ENCODE measurements at places on chromosomes 6 and 20. TPM values are rescaled to one million over a fixed set of nuclear protein-coding genes. Genes with fewer than 3 reads are reported as not detected.
A peak's percentile ranks its signal among the peaks of the same experiment; 100 is the strongest.

Gene TRMT6
- total RNA-seq: 19.3 TPM

Gene NRSN1
- not detected for total RNA-seq

DNA sequence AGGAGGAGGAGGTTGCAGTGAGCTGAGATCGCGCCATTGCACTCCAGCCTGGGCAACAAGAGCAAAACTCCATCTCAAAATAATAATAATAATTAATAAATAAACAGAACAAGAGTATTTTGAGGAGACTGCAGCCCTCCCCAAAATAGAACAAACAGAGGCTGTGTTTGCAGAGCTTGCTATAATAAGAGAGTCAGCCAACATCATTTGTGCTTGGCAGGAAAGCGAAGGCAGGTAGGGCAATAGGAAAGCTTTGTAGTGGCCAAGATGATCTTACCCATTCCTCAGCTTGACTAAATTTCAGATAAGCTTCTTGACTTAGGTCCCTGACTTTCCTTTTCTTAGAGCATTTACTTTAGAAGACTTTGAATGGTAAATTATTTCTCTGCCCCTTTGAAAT, 6.7 kb downstream of the C6orf141 start:
- H3K27me3 ChIP-seq: no peaks in the 10 kb centered on the region
- no peak overlapping the region for H3K4me3 ChIP-seq
- no peak for DNase-seq
- H3K36me3 ChIP-seq: no peaks in the 10 kb centered on the region
- H3K4me1 ChIP-seq: no peaks in the 10 kb centered on the region

DNA sequence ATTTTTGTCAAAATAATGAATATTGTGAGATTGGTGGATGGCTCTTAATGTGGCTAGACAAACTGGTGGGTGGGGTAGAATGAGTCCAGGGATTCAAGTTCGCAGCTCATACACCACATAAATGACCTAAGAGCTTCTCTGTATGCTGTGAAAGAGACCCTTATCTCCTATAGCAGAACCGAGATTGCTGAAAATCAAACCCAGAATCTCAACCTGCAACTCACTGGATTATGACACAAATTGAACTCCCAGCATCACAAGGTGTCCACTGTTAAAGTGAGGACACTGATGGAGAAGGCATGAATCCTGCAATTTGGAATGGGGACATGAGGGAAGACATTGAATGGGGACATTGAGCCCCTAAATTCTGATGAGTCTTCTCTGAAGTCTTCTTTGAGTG, 51.3 kb upstream of the CNKSR3 start:
- DNase-seq: no peak
- H3K36me3 ChIP-seq: no peaks in the 10 kb centered on the region
- no peaks in the 10 kb centered on the region for H3K27me3 ChIP-seq
- no peak overlapping the region for H3K27ac ChIP-seq
- no peaks in the 10 kb centered on the region for H3K4me1 ChIP-seq

GRCh38 chr6:69622230-69622629, 174.6 kb downstream of the LMBRD1 start:
- no peaks in the 10 kb centered on the region for H3K27me3 ChIP-seq
- no peaks in the 10 kb centered on the region for H3K36me3 ChIP-seq
- H3K4me3 ChIP-seq: no peak overlapping the region
- no peaks in the 10 kb centered on the region for H3K4me1 ChIP-seq

DNA sequence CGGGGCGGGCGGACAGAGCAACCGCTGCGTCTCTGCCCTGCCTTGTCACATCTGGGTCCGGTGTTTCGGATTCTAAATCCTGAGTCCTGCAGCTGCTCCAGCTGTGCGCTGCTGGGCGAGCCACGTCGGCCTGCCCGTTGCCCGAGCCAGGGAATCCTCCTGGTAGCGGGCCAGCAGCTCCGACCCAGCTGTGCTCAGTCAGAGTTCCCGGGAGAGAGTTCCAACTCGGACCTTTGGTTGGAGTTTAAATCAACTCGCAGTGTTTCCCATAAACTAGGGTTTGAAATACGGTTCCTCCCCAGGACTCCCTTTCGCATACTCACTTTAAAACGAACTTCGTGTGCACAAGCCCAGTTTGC, 315 bp upstream of the PDE10A start:
- no peak overlapping the region for H3K27ac ChIP-seq
- H3K4me1 ChIP-seq: peaks cover 13% of the 10 kb centered on the region
- peak overlapping the region; percentile 44 for H3K4me3 ChIP-seq
- peak; percentile 80 for DNase-seq
- no peaks in the 10 kb centered on the region for H3K36me3 ChIP-seq

Gene ZSCAN23
- 4.1 TPM for total RNA-seq

DNA sequence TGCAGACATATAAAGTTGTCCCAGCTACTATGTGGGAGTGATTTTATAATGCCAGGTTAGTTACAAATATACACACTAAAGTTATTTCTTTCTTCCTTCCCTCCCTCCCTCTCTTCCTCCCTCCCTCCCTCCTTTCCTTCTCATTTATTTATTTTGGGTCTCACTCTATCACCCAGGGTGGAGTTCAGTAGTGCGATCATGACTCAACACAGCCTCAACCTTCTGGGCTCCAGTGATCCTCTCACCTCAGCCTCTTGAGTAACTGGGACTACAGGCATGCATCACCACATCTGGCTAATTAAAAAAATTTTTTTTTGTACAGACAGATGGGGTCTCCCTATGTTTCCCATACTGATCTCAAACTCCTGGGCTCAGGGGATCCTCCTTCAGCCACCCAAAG, 59.2 kb downstream of the PHF20 start:
- DNase-seq: no peak
- H3K27me3 ChIP-seq: no peaks in the 10 kb centered on the region
- H3K27ac ChIP-seq: no peak overlapping the region

- no peaks in the 10 kb centered on the region for H3K27me3 ChIP-seq
- H3K4me1 ChIP-seq: no peaks in the 10 kb centered on the region
- H3K4me3 ChIP-seq: no peak overlapping the region
- DNase-seq: no peak
- H3K36me3 ChIP-seq: no peaks in the 10 kb centered on the region
- H3K27ac ChIP-seq: no peak overlapping the region
These were observed 171.3 kb downstream of the FAXC start for GRCh38 chr6:99178168-99178567.

GRCh38 chr20:47276851-47277534, 79.5 kb downstream of the ZMYND8 start:
- H3K4me1 ChIP-seq: peaks cover 2% of the 10 kb centered on the region
- H3K27me3 ChIP-seq: no peaks in the 10 kb centered on the region
- peak; percentile 65 for DNase-seq
- no peak overlapping the region for H3K27ac ChIP-seq

DNA sequence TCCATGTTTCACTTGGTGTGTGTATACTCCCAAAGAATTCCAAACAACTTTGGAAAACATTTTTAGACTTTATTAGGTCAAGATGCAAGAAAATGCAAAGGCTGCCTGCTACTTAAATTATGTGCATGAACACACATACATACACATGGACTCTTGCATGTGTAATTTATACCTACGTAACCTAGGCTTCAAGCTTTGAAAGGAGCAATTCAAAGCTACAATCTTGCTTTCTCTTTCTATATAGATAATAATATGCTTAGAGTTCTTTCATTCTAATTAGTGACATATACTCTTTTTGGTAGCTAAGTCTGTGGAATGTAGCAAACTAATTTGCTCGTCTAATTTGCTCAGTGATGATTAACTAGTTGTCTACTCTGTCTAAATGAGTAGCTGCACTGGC, 146.5 kb downstream of the EPHA7 start:
- H3K27ac ChIP-seq: no peak overlapping the region
- no peaks in the 10 kb centered on the region for H3K27me3 ChIP-seq
- DNase-seq: no peak

Gene CPNE5
- 7.8 TPM for total RNA-seq

Gene TNFRSF6B
- total RNA-seq: 5.7 TPM

Gene MSH5
- 14.5 TPM for total RNA-seq

DNA sequence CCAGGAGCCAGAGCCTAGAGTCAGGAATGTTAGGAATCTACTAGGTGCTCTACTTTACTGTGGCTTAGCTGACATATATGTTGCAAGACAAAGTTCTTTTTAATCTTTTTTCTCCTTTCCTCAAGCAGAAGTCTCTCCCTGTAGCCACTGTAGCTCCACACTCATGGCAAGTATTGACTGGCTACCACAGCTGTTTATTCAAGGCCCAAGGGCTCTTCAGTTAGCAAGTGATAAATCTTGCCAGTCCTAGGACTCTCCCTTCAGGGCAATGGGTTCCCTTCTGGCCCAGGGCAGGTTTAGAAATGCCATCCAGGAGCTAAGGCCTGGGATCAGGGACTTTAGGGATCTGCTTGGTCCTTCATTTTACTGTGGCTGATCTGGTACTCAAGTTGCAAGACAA, 82.0 kb upstream of the TNFRSF21 start:
- H3K27ac ChIP-seq: no peak overlapping the region
- H3K27me3 ChIP-seq: no peaks in the 10 kb centered on the region
- no peaks in the 10 kb centered on the region for H3K36me3 ChIP-seq
- no peak overlapping the region for H3K4me3 ChIP-seq
- no peak for DNase-seq

Gene LIME1
- 7.5 TPM for total RNA-seq

- H3K27me3 ChIP-seq: no peaks in the 10 kb centered on the region
- peak overlapping the region; percentile 53 for H3K27ac ChIP-seq
- peaks cover 12% of the 10 kb centered on the region for H3K4me1 ChIP-seq
- H3K4me3 ChIP-seq: no peak overlapping the region
These were observed 201.6 kb upstream of the SGK1 start for GRCh38 chr6:134519465-134519864.

DNA sequence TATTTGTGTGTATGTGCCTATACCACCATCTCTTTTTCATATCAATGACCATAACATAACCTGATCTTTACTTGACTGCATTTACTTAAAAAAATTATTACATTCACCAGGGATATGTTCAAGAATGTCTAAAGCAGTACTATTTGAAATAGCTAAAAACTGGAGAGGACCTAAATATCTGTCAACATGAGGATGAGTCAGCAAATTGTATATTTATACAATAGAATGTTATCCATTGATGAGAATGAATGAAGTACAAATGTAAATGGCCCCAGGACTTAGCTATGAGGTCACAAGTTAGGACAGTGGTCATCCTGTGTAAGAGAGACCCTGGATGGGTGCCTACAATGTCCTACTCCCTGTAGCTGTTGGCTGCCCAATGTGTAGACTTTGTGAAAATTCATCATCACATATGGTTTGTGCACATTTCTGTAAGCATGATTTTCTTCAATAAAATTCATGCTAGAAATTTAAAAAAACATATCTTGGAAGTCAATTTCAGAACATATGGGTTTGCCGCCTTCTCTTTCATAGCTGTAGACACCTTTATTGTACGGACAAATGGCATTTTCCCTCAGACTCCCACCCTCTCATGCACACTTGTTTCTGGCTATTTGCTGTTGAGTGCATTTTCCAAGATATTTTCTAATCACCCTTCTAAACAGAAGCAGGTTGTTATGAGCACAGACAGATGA, 202.4 kb downstream of the CDH26 start:
- no peaks in the 10 kb centered on the region for H3K36me3 ChIP-seq
- no peaks in the 10 kb centered on the region for H3K4me1 ChIP-seq
- H3K27me3 ChIP-seq: no peaks in the 10 kb centered on the region
- no peak for DNase-seq
- H3K27ac ChIP-seq: no peak overlapping the region

Gene ALDH8A1
- 0.55 TPM for total RNA-seq

GRCh38 chr20:2227861-2228260, 67.9 kb upstream of the TGM3 start:
- no peaks in the 10 kb centered on the region for H3K27me3 ChIP-seq
- no peak overlapping the region for H3K27ac ChIP-seq
- H3K4me1 ChIP-seq: no peaks in the 10 kb centered on the region
- no peaks in the 10 kb centered on the region for H3K36me3 ChIP-seq
- H3K4me3 ChIP-seq: no peak overlapping the region
- DNase-seq: no peak

Gene EFHC1
- 30.3 TPM for total RNA-seq

Gene TP53INP2
- total RNA-seq: 13.3 TPM

DNA sequence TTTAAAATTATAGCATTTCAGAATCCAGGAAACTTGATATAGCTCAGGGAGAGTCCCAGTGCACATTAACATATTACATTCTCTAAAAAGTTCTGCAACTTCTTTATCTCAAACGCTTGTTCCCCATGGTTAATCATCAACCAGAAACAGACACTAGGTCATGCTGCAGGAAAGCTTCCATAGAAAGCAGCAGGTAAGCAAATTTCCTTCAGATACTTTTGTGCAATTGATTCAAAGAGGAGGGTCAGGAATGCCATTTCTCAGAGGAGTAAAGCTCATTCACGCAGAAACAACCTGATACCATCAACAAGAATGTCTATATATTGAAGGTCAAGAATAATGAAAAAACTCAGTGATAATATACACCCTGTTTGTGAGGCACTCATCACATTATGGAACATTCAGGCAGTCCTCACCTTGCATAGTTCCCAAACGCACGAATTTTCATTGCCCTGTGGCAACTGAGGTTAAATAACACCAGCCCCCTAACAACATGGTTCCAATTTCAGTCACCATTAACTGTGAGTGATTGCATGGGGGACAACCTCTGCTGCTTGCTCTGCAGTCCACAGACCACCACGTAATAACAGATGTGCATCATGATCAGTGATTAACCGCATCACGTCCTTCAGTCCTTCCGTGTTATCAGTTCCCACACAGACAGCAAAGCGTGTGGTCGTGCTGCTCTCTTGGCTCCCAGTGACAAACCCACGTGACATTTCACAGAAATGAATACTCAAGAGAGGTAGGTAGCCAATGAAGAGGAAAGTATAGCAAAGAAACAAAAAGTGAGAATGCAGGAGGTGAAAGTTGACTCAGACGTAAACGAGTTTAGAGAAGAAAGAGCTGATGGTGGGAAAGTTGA, 95.7 kb downstream of the LY86 start:
- no peak overlapping the region for H3K4me3 ChIP-seq
- no peak for DNase-seq
- H3K27ac ChIP-seq: no peak overlapping the region

- DNase-seq: no peak
- no peak overlapping the region for H3K27ac ChIP-seq
- H3K27me3 ChIP-seq: no peaks in the 10 kb centered on the region
- no peak overlapping the region for H3K4me3 ChIP-seq
- H3K36me3 ChIP-seq: no peaks in the 10 kb centered on the region
- H3K4me1 ChIP-seq: no peaks in the 10 kb centered on the region
These were observed 120.8 kb upstream of the EDN1 start for GRCh38 chr6:12169377-12169776.

- H3K4me1 ChIP-seq: peaks cover 5% of the 10 kb centered on the region
- no peak overlapping the region for H3K27ac ChIP-seq
- H3K36me3 ChIP-seq: no peaks in the 10 kb centered on the region
- H3K27me3 ChIP-seq: no peaks in the 10 kb centered on the region
These were observed 503.7 kb downstream of the KIF16B start for GRCh38 chr20:16069389-16070010.

Gene TMEM170B
- total RNA-seq: 5.5 TPM

- H3K4me3 ChIP-seq: no peak overlapping the region
- no peaks in the 10 kb centered on the region for H3K36me3 ChIP-seq
- DNase-seq: no peak
- no peaks in the 10 kb centered on the region for H3K4me1 ChIP-seq
These were observed 170.6 kb upstream of the EYA4 start for GRCh38 chr6:133070410-133071043.

DNA sequence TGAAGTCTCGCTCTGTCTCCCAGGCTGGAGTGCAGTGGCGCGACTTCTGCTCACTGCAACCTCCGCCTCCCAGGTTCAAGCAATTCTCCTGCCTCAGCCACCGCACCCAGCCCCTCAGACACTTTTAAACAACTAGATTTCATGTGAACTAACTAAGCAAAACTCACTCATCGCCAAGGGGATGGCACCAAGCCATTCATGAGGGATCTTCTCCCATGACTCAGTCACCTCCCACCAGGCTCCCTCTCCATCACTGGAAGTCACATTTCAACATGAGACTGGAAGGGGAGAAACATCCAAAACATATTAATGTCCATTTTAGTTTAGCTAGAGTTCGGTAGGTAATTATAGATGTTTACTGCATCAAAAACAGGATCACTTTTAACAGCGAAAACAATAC, 95.9 kb upstream of the PRL start:
- no peak overlapping the region for H3K27ac ChIP-seq
- no peaks in the 10 kb centered on the region for H3K36me3 ChIP-seq
- H3K27me3 ChIP-seq: no peaks in the 10 kb centered on the region
- H3K4me3 ChIP-seq: no peak overlapping the region
- no peak for DNase-seq
